ENCODE measurements at places on chromosomes 7 and 10.

DNA sequence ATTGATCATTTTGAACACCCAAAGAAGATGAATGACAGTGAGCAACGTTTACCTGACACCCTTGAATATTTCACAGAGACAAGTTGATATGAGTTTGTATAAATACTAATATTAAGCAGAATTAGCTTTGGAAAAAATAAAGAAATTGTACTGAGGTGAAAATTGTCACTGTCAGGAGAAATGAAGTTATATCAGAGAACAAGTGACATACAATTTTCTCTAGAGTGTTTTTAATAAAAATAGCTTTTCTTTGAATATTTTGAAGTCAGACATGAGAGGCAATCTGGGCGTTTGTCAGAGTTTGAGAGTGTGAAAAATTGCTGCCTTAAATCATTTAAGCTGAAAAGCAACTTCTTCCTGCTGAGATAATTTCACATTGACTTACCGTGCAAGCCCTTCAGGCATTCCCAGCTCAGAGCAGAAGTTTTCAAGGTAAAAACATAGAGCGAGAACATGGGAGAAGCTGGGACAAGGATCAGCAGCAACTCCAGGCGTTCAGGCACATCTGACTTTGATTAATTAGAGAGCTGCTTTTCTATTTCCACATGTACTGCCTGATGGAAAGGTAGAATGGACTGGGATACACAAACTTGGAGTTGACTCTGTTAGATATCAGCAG is 535.9 kb downstream of the TFEC start:
- no peak for DNase-seq

GRCh38 chr7:100665168-100665726 is 8.3 kb upstream of the GNB2 start:
- no peak for DNase-seq

GRCh38 chr7:23277359-23277989 is 21.7 kb upstream of the MALSU1 start:
- no peak for DNase-seq

- DNase-seq, result no peak
Measured at GRCh38 chr7:51261117-51261835, 55.3 kb downstream of the COBL start.

DNA sequence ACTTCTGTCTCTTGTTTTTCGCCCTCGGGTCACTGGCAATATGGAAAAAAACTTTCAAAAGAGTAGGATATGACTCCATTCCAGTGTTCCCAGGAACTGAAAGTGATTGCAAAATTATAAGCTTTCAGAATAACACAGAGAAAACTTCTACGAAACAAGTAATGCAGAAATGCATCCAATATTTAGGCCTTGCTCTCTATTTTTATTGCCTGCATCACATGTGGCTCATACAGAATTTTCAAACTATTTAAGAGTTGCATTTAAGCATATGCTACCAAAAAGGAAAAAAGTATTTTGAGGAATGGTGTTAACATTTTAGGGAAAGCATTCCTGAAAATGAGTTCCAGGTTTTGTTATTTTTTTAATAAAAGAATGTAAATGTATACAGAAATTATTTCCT is 228.0 kb downstream of the CACNB2 start:
- no peak for DNase-seq

GRCh38 chr7:44071726-44072363 is 6.5 kb upstream of the PGAM2 start:
- no peak for DNase-seq

- peak; percentile 16 for DNase-seq
Measured at GRCh38 chr10:13707156-13707881, 120.6 kb downstream of the PRPF18 start.

DNA sequence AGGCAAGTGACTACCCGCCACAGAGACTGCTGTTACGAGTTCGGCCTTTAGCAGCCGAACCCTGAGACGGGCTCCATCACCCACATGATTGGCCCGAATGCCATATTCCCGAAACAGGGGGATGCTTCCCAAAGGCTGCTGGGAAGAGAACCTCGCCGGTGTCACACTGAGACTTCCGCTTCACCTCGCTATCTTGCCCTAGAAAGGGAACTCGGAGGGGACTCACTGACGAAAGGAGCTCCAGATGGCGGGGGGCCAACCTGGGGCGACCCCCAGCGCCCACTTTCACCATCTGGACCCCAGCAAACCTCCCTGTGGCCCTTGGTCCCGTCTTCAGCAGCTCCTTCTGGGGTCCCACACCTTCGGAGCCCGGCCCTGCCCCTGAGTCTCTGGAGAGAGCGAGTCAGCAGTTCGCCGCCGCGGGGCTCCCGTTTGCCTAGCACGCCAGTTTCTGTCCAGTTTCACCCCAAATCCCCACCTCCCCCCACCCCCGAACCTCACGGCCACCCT is 529 bp downstream of the HPS1 start:
- DNase-seq, result no peak

GRCh38 chr7:157136372-157136771 is 2.4 kb upstream of the UBE3C start:
- DNase-seq, result no peak

DNA sequence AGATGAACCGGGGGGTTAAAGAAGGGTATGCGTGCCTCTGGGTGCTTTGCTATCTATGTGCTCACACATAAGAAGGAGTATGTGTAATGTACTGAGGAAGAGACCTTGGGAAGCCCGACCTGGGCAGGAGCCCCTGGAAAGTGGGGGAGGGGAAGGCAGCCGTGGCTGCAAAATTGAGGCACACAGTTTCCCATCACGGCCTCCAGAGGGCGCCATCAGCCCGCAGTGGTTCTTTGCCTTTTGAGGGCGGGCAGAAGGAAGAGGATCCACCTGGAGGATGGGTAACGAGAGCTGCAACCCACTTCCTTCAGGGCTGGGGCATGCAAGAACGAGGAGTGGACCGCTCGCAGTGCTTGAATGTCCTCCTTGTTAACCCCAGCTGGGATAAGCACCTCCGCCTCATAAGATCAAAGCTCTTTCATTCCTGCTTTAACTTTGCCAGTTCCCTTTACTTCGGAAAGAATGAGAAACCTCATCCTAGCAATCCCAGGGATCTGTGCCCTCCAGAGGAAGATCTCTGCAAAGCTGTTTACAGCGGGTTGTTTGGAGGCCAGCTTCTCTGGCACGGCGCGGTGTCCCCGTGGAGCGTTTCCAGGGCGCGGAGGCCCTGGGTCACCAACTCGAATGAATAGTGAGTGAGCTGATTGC is 77.9 kb downstream of the PCGF5 start:
- no peak for DNase-seq

GRCh38 chr7:156472267-156472666 is 168.3 kb upstream of the RNF32 start:
- DNase-seq, result no peak

DNA sequence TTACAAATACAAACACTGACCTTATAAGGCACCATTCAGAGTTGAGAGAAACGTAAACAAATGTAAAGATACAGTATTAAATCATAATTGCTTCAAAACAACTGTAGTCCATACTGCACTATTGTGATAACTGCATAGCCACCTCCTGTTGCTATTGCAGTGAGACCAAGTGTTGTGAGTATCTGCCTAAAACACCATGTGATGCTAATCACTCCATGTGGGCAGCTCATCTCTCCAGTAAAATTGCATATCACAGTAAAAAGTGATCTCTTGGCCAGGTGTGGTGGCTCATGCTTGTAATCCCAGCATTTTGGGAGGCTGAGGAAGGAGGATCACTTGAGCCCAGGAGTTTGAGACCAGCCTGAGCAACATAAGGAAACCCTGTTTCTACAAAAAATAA is 26.8 kb upstream of the PRF1 start:
- DNase-seq, result no peak

GRCh38 chr10:63671317-63671937 is 150.2 kb downstream of the REEP3 start:
- DNase-seq, result no peak

DNA sequence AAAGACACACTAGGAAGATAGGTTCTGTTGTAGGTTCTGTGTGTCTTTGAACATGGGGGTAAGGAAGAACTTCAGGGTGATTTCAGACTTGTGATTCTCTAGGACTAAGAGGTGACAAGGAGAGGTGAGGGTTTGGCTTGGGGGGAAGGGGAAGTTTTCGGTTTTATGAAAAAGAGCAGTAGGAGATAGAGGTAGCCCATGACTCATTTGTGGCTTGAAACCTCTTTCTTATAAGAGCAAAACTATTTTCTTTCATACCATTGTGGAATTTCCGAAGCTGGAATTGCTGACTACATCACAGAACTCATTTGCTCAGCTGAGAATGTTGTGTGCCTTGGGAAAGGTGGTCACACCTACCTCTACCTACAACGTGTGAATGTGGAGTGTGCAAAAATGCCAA is 39.6 kb upstream of the IKZF1 start:
- no peak for DNase-seq

- no peak for DNase-seq
Measured at GRCh38 chr7:2105917-2106316, 126.8 kb downstream of the MAD1L1 start.

DNA sequence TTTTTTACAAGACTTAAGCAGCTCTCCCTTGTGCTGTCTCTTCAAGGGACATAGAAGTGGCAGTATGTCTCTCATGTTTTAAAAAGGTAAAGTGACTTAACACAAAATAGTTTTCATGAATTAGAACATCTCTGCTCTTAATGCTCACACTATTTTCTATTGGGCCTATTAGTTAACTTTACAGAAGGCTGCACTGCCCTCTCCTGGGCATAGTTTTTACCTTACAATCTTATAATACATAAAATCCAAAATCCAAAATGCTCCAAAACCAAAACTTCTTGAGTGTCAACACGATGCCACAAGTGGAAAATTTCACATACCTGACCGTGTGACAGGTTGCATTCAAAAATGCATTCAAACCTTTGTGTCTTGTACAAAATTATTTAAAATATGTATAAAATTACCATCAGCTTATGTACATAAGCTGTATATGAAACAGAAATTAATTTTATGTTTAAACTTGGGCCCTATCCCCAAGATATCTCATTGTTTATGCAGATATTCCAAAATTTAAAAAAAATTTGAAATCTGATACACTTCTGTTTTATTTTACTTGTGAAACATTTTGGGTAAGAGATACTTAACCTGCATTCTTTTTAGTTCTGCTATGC is 25.8 kb downstream of the TES start:
- no peak for DNase-seq

- DNase-seq, result no peak
Measured at GRCh38 chr7:106035568-106035967, 72.5 kb downstream of the CDHR3 start.

- DNase-seq, result no peak
Measured at GRCh38 chr7:46583656-46584055, 662.6 kb upstream of the IGFBP3 start.

DNA sequence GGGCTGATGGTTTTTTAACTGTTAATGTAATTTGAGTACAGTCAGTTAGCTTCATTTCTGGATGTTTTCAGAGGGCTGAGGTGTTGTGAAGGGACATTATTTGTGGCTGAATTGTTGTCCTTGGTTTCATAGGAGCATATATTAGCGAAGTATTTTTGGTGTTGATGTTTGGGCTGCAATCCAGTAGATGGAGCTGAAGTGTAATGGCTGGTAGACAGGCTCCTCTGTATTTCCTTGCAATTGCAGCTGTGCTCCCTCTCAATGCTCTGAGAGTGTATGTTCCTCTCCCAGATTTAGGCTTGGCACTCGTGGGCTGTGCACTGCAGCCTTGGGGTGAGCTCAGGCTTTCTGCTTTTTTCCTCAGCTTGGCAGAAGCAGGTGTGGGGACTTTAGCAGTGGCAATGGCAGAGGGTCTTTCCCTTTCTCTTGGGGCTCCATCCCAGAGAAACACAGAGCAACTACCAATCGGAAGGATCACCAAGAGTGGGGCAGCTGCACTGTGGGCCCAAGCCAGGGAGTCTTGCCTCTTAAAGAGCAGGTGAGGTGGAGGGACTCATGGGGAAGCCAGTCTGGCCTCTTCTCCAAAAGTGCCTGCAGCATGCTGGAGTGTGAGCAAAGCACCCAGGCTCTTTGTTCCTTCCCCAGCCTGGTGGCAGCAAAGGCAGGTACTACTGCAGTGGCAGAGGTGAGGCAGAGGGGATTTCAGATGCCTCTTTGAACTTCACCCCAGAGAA is 544.4 kb downstream of the SH2D4B start:
- DNase-seq, result no peak

Measured in cortex of kidney (tissue), 1 donor.